ENCODE measurements at places on chromosomes 16 and 17.

- DNase-seq: no peak
These were observed 50.0 kb upstream of the CCL1 start for GRCh38 chr17:34412965-34413441.

- no peak for DNase-seq
These were observed 3.0 kb upstream of the KAT8 start for GRCh38 chr16:31114468-31114867.

DNA sequence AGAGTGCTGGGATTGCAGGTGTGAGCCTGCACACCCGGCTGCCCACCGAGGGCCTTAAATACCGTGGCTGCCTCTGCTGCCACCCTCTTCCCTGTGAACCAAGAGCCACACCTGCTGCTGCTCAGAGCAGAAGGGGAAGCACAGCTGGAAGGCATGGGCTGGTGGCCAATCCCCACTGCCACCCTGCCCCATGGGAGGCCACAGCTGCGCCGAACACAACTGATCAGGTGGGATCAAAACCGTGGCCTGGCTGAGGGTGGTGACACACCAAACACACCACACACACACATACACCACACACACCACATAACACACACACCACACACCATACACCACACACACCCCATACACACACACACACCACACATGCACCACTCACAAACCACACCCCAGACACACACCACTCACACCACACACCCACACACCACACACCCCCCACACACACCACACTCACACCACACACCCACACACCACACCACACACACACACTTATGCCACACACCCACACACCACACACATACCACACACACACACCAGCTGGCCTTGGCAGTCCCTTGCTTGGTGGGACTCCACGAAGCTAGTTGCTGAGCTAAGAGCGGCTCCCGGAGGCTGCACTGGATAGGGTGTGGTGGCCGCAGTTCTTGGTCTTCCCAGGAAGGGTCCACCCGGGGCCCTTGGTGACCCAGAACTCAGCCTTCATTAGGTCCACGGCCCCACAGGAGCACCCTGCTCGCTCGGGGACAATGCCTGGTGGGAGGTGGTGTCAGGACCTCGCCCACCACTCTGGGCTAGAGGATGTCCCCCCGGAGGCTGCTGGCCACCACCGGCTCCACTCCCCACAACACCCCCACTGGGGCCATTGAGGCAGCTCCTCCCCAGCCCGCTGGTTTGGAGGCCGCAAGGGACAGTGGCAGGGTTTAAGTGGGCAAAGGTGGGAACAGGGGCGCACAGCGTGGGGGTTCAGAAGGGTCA, 14.9 kb downstream of the CEP131 start:
- no peak for DNase-seq

GRCh38 chr17:6627019-6627418, 13.5 kb downstream of the KIAA0753 start:
- no peak for DNase-seq

GRCh38 chr17:79137015-79137788, 62.6 kb downstream of the ENGASE start:
- no peak for DNase-seq

GRCh38 chr17:38447502-38448085, 19.3 kb downstream of the ARHGAP23 start:
- no peak for DNase-seq
